GM23338 (cell line): ENCODE measurements at places on chromosomes 12 and 14. TPM values are rescaled to one million over a fixed set of nuclear protein-coding genes. Genes with fewer than 3 reads are reported as not detected.
A peak's percentile ranks its signal among the peaks of the same experiment; 100 is the strongest.

DNA sequence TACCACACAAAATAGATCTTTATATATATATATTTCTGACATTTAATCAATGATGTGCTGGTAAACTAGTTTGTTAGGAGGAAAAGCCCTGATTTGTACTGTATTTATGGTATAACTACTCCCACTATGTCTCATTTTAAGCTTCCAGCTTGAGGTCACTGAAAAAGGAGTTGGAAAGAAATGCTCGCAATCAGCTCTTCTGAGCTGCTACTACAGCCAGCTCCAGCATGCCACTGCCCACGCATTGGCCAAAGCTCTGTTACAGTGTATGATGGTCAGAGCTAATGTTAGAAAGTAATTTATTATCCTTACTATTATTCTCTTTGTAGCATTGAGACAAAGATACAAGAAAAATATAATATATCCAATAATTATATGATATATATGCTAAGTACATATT lies 55.0 kb upstream of the PCED1B start:
- H3K27ac ChIP-seq = no peak overlapping the region
- H3K4me3 ChIP-seq = no peak overlapping the region
- no peaks in the 10 kb centered on the region for H3K4me1 ChIP-seq
- no peaks in the 10 kb centered on the region for H3K27me3 ChIP-seq
- no peak for DNase-seq

GRCh38 chr14:95125915-95126314 lies 31.4 kb downstream of the DICER1 start:
- DNase-seq = no peak
- H3K36me3 ChIP-seq = peaks cover 4% of the 10 kb centered on the region
- H3K4me1 ChIP-seq = peaks cover 18% of the 10 kb centered on the region
- H3K4me3 ChIP-seq = no peak overlapping the region
- H3K27me3 ChIP-seq = no peaks in the 10 kb centered on the region

- peak overlapping the region; percentile 12; the same call in 1 of the 2 replicates for H3K4me3 ChIP-seq
- peak overlapping the region; percentile 80 for H3K27ac ChIP-seq
- H3K36me3 ChIP-seq = no peaks in the 10 kb centered on the region
- no peaks in the 10 kb centered on the region for H3K27me3 ChIP-seq
- H3K4me1 ChIP-seq = peaks cover 12% of the 10 kb centered on the region
These were observed 51.8 kb downstream of the PARP11 start for GRCh38 chr12:3821441-3821840.

DNA sequence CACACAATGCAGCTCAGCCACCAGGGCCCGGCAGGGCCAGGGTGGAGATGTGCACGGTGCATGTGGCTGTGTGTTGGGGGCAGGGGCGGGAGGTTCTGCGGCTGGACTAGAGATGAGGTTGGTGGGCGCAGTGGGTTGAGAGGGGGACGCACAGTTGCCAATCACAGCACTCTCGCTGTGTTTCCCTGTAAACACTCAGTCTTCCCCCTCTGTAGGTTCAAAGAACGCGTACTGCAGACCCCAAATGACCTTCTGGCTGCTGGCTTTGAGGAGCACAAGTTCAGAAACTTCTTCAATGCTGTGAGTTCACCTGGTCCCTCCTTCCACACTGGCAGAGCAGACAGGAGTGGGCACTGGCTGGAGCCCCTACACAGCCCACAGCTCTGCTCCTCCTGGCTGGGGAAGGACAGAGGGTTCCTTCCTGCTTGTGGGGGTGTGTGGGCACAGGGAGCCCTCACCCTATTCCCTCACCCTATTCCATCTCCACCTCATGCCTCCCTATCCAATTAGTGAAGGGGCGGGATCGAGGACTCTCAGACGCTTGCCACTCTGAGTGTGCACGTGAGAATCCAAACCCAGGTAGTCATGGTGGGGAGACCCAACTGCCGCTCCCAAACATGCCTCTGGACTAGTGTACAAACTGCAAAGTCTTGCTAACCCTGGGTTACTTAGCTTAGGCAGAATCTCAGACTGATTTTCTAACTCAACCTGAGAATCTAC lies 17.8 kb downstream of the OTUB2 start:
- H3K27me3 ChIP-seq = no peaks in the 10 kb centered on the region
- no peak overlapping the region for H3K27ac ChIP-seq
- H3K4me3 ChIP-seq = no peak overlapping the region
- H3K36me3 ChIP-seq = no peaks in the 10 kb centered on the region

The ASCL1 gene
- total RNA-seq = 0.78 TPM in 1 of 2 replicates, not detected in the other

The SYT1 gene
- 37.9 and 48.7 TPM in 2 replicates for total RNA-seq

GRCh38 chr12:74906224-74906623 lies 303.4 kb downstream of the KCNC2 start:
- H3K4me3 ChIP-seq = no peak overlapping the region
- H3K27me3 ChIP-seq = no peaks in the 10 kb centered on the region
- DNase-seq = peak; percentile 35
- no peak overlapping the region for H3K27ac ChIP-seq

The ZDHHC22 gene
- 29.3 and 32.1 TPM in 2 replicates for total RNA-seq

- no peaks in the 10 kb centered on the region for H3K36me3 ChIP-seq
- H3K27ac ChIP-seq = no peak overlapping the region
- H3K4me3 ChIP-seq = no peak overlapping the region
These were observed 255.7 kb upstream of the TMPO start for GRCh38 chr12:98259693-98260092.

The TOMM20L gene
- total RNA-seq = not detected in 2 replicates

The AQP5 gene
- 2.2 and 2.7 TPM in 2 replicates for total RNA-seq

DNA sequence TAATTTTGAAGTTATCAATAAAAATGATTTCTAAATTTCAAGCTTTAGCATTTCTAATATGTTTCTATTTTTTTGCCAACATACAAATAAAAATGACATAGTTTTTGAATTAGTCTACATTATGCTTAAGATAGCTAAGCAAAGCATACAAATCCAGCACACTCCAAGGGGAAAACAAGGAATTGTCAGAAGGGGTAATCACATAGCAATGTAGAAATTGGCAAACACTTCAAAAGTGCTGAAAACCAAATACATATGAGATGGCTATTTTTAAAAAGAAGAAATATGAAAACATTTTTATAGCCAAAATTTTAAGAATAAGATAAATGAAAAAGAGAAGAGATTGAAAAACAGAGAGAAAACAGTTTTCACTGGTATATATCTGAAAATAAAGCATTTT lies 308.0 kb downstream of the SLC6A15 start:
- H3K27me3 ChIP-seq = no peaks in the 10 kb centered on the region
- no peaks in the 10 kb centered on the region for H3K36me3 ChIP-seq
- H3K4me1 ChIP-seq = peaks cover 9% of the 10 kb centered on the region; the same call in 1 of the 2 replicates
- DNase-seq = no peak
- H3K27ac ChIP-seq = no peak overlapping the region

GRCh38 chr12:62194616-62195015 lies 65.6 kb upstream of the USP15 start:
- H3K27ac ChIP-seq = no peak overlapping the region
- no peak for DNase-seq
- H3K4me1 ChIP-seq = peaks cover 5% of the 10 kb centered on the region
- H3K36me3 ChIP-seq = no peaks in the 10 kb centered on the region

The AVPR1A gene
- total RNA-seq = 0.08 and 0.24 TPM in 2 replicates

The USP44 gene
- total RNA-seq = 243 and 248 TPM in 2 replicates

DNA sequence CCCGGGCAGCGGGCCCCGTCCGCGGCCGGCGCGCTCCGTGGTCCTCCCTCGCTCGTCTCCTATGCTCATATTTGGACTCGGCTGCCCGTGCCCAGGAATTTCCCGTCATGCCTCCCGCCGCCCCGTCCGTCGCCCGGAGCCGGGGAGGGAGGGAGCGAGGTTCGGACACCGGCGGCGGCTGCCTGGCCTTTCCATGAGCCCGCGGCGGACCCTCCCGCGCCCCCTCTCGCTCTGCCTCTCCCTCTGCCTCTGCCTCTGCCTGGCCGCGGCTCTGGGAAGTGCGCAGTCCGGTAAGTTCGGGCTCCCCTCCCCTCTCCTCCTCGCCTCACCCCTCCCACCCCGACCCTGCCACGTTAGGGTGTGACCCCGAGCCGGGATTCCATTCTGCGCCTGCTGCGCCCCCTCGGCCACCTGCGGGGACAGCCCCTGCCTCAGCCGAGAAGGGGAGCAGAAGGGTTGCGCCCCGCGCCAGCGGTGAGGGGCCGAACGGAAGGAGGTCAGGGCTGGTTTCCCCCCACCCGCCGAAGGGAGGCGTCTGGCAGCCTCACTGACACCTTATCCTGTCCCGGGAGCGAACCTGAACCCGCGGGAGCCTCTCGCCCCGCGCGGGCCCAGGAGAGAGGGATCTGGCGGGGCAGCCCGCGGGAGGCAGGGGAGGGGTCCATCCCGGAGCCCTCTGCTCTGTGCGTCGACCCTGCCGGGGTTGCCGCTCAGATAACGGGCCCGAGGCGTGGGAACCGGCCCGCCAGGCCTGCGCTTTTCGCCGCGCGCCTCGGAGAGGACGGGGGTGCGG lies at the start of gene MSRB3:
MSRB3 (plus strand) TSS at position 108 of the 793 bp plus-strand sequence. CDS start 29,897 bp downstream, outside the sequence.
- H3K27me3 ChIP-seq = peaks cover 33% of the 10 kb centered on the region
- H3K36me3 ChIP-seq = no peaks in the 10 kb centered on the region
- peaks cover 13% of the 10 kb centered on the region; the same call in 1 of the 2 replicates for H3K4me1 ChIP-seq
- H3K4me3 ChIP-seq = peak within 1 kb of the TSS; percentile 86
- DNase-seq = peak; percentile 88

DNA sequence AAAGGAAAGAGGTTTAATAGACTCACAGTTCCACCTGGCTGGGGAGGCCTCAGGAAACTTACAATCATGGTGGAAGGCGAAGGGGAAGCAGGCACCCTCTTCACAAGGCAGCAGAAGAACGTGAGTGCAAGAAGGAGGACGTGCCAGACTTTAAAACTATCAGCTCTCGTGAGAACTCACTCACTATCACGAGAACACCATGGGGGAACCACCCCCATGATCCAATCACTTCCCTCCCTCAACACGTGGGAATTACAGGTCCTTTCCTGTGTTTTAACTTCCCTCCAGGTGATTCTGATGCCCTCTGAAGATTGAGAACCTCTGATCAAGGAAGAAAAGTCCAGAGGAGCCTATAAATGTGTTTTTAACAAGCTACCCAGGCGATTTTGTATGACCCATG lies 358.7 kb downstream of the MED13L start:
- no peaks in the 10 kb centered on the region for H3K36me3 ChIP-seq
- H3K4me1 ChIP-seq = no peaks in the 10 kb centered on the region
- DNase-seq = no peak
- no peak overlapping the region for H3K27ac ChIP-seq
- no peak overlapping the region for H3K4me3 ChIP-seq

DNA sequence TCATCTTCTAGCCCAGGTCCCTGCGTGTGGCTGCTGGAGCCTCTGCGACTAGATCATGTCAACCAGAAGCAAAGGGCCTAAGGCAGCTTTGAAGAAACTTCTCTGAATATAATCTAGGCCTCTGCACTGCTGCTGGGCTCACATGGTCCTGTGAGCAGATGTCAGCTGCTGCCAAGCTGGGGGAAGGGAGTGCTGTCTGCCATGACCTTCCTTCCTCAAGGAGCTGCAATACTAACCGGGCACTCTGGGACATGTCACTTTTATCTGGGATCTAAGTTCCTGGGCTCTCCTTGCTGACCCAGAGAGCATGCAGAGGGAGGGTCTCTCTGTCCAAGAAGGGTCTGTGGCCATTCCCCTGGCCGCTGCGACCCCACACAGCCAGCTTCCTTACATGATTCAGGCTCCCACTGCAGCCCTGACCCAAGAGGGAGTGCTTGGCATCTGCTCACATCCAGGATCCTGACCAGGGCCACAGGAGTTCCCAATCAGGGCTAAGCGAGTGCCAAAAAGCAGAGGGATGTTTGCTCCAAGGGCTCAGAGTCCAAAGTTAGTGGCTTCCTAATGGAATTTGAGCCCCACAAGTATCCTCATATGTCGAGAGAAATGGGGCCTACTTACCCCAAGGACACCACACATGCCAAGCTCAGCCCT lies 74.0 kb downstream of the PLEKHG3 start:
- no peaks in the 10 kb centered on the region for H3K4me1 ChIP-seq
- no peaks in the 10 kb centered on the region for H3K36me3 ChIP-seq
- no peaks in the 10 kb centered on the region for H3K27me3 ChIP-seq
- DNase-seq = no peak

- H3K36me3 ChIP-seq = no peaks in the 10 kb centered on the region
- H3K27ac ChIP-seq = no peak overlapping the region
- H3K4me3 ChIP-seq = no peak overlapping the region
- peaks cover 42% of the 10 kb centered on the region for H3K27me3 ChIP-seq
These were observed 3.5 kb downstream of the DEGS2 start for GRCh38 chr14:100155756-100156616.

The ACRBP gene
- total RNA-seq = 2.2 TPM in 1 of 2 replicates, not detected in the other

The AICDA gene
- not detected in 2 replicates for total RNA-seq

DNA sequence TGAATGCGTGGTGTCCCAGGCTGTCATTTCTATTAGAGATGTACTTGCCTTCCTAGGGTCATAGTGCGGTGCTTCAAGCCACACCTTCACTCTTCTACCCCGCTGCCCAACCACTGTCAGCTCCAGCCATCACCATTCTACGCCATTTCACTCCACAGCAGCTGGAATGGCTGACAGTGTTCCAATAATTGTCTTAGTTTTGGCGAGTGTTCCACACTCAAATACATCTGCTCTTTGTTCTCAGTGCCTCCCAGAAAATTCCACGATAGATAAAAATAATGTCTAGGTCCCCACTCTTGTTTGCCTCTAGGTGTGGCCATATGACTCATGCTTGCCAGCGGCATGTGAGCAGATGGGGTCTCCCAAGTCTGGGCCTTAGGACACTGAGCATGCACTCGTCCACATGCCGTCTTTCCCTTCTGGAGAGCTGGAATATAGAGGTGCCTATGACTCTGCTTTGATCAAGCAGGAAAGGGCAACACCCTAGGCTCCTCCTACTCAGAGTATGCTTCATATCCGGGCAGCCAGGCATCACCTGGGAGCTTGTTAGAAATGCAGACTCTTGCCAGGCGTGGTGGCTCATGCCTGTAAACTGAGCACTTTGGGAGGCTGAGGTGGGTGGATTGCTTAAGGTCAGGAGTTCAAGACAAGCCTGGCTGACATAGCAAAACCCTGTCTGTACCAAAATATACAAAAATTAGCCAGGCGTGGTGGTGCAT lies 163.0 kb downstream of the BRMS1L start:
- H3K4me1 ChIP-seq = peaks cover 8% of the 10 kb centered on the region; the same call in 1 of the 2 replicates
- no peak overlapping the region for H3K27ac ChIP-seq
- H3K4me3 ChIP-seq = no peak overlapping the region
- no peak for DNase-seq
- no peaks in the 10 kb centered on the region for H3K36me3 ChIP-seq

The OR4E2 gene
- not detected in 2 replicates for total RNA-seq

The TC2N gene
- 35.0 and 42.1 TPM in 2 replicates for total RNA-seq

DNA sequence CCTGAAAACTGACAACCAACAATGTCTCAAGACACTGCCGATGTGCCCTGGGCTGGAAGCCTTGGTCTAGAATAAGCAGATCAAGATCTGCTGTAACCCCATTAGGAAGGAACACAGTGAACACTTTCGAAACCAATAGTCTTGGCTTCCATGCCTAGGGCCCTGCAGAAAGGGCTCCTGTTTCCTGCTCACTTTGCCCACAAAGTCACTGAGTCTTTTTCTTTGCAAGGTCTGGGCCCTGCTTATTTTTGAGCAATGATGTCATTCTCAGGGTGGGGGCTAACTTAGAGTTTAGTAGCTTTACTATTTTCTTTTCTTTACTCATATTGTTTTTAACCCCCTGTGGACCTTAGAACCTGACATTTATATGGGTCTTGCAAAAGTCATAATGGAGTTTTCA lies 704.2 kb upstream of the TMEM132C start:
- no peak overlapping the region for H3K27ac ChIP-seq
- H3K36me3 ChIP-seq = 0 out of 2 replicates have a peak, but pooled peaks cover 3% of the 10 kb centered on the region
- no peaks in the 10 kb centered on the region for H3K4me1 ChIP-seq
- no peak overlapping the region for H3K4me3 ChIP-seq
- H3K27me3 ChIP-seq = no peaks in the 10 kb centered on the region

The SOX5 gene
- 2.1 and 4.7 TPM in 2 replicates for total RNA-seq

The OTUB2 gene
- total RNA-seq = 4.1 and 4.4 TPM in 2 replicates

- no peaks in the 10 kb centered on the region for H3K27me3 ChIP-seq
- peaks cover 13% of the 10 kb centered on the region; the same call in 1 of the 2 replicates for H3K36me3 ChIP-seq
- no peak for DNase-seq
- peaks cover 51% of the 10 kb centered on the region for H3K4me1 ChIP-seq
- H3K27ac ChIP-seq = no peak overlapping the region
- H3K4me3 ChIP-seq = peak overlapping the region; percentile 78
These were observed 2.4 kb downstream of the BTG1 start for GRCh38 chr12:92143258-92143657.

The NYNRIN gene
- total RNA-seq = 17.5 and 20.0 TPM in 2 replicates

The MGP gene
- not detected in 2 replicates for total RNA-seq
